ENCODE measurements at places on chromosomes 2 and 18.

- DNase-seq = no peak
Observed at GRCh38 chr2:106314444-106314843, 120.3 kb upstream of the UXS1 start.

DNA sequence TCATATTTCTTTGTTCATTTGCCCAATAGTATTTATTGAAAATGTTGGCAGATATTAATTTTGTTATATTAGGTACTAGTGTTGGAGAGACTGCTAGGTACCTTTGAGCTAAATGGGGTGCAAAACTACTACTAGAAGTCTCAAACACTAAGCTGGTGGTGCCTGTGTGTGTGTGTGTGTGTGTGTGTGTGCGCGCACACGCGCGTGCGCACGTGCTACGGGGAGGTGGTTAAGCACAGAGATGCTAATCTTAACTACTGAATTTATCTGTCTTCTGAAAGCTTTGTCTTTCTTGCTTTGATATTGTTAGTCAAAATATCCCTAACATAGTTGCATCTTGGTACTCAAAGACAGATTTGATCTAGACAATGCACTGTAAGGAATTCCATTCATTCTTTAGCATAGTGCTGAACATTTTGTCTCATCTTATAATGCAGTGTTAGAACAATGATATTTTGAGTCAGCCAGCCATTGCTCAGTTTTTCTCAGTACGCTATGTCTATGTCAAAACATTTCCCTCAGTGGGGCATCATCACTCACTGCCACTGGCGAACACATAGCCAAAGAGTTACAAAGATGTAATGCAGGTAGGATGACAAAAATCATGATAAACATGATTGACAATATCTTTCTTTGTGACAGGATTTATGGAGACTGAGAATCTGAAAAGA is 396.0 kb upstream of the RGPD4 start:
- no peak for DNase-seq

- DNase-seq = no peak
Observed at GRCh38 chr2:45731141-45731540, 79.7 kb downstream of the PRKCE start.

- no peak for DNase-seq
Observed at GRCh38 chr2:70086278-70086837, 919 bp upstream of the PCBP1 start.
